ENCODE measurements at places on chromosomes 2 and 18.

DNA sequence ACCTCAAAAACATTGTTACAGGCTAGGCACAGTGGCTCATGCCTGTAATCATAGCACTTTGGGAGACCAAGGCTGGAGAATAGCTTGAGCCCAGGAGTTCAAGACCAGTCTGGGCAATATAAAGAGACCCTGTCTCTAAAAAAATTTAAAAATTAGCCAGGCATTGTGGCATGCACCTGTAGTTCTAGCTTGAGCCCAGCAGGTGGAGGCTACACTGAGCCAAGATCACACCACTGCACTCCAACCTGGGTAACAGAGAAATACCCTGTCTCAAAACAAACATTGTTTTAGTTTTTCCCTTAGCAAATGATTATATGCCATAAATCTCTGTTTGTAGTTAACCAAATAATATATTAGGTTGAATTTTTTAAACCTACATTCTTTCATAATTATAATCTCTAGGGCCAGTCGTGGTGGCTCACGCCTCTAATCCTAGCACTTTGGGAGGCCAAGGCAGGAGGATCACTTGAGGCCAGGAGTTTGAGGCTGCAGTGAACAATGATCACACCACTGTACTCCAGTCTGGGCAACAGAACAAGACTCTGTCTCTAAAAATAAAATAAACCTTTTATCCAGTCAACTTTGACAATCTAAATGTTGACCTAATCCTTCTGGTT lies 13.3 kb upstream of the CYP20A1 start:
- DNase-seq, result no peak

DNA sequence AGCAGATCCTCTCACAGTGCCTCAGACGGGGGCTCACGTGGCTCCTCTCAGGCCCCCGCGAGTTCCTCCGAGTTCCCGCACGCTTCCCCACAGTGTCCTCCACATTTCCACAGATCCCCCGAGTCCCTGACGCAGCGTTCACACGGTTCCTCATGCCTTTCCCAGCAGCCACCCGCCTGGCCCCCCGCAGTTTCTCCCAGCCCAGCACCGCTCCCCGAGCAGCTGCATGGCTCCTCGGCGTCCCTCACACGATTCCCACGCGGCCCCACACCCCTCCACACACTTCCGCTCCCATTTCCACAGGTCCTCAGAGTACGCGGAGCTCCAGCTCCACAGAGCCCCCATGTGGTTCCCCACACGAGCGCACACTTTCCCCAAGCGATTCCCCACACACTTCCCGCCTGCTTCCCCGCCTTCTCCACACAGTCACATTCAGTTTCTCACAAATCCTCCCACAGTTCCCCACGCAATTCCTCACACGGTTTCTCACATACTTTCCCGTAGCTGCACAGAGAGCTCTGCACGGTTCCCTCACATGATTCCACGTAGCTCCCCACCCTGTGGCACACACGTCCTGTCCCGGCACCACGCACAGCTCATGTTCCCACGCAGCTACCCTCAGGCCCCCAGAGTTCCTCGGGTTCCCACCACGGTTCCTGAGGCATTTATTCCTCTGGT lies 39.9 kb downstream of the KIF1A start:
- no peak for DNase-seq

- DNase-seq, result no peak
Observed at GRCh38 chr2:191994749-191995148, 147.9 kb upstream of the CAVIN2 start.

DNA sequence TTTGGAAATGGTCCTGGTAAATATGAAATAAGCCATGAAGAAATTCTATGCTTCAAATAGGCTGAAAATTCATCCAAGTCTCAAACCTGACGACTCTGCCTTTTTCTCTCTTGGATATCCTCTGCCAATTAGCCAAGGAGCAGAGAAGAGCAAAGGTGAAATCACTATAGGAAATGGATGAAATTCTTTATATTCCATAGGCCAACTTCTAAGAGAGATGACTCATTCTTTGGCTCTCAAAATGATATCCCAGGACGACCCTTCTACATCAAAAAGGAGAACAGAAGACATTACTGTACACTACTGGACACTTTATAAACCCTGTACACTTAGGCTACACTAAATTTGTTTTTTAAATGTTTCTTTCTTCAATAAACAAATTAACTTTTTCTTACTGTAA lies 22.7 kb downstream of the PDE1A start:
- DNase-seq, result no peak
